Activated gamma-delta T cell treated with anti-CD3 and anti-CD28 coated beads, Interleukin-2, amount 50 U/mL, for 16 hours (primary cell): ENCODE measurements at places on chromosomes 3 and 15.

GRCh38 chr3:33103480-33103879 is 6.5 kb upstream of the GLB1 start:
- no peak for DNase-seq

DNA sequence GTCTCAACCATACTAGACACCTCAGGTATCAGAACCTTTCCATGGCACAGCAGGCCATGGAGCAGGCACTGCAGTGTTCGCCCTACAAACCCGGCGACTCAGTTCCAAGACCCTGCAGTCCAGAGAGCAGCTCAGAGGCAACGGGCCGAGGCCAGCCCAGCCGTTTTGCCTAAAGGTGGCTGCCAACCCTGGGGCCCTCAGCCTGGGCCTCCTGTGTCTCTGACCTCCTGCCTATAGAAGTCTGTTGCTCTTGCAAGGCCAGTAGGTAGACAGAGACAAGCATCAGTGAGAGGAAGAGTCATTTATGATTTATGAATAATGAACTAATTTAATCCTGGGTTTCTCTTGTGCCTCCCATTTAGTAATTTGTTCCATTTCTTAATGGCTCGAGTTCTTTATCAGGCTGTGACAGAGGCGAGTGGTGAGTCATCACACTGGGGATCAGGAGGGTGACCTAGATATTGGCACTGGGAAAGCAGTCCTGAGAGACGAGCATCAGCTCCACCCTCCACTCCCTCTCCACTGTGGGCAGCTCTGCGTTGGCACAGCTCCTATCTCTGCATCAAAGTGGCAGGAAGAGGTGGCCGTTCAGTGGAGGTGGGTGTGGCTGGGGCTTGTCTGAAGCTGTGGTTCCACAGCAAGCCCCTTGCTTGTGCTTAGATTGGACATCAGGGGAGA is 79.8 kb downstream of the ABHD5 start:
- no peak for DNase-seq

- DNase-seq = no peak
These were observed 72.2 kb downstream of the EPHB1 start for GRCh38 chr3:134867277-134867676.

GRCh38 chr3:6716420-6716819 is 144.5 kb upstream of the GRM7 start:
- DNase-seq = no peak

DNA sequence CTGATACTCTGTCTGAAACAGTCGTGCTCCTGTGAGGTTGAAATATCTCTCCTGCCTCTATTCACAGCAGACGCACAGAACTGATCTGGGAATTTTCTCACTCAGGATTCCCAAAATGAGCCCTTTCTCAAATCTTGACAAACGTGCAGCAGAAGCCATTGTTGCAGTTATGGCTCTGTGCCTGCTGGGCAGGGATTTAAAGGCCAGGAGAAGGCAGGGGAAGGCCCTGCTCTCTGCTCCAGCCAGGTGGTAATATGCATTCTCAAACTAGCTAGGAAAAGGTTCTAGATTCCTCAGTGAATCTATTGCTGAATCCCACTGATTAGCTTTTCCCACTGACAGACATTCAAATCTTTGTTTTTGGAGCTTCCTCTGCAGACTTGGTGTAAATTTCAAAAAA is 2.2 kb downstream of the MINAR1 start:
- DNase-seq = no peak

- DNase-seq = no peak
These were observed 154.2 kb upstream of the TSPAN3 start for GRCh38 chr15:77225088-77225487.
